ENCODE measurements at places on chromosomes 5 and 9.

- no peak for DNase-seq
Observed at GRCh38 chr5:73749485-73750270, 123.7 kb downstream of the ARHGEF28 start.

DNA sequence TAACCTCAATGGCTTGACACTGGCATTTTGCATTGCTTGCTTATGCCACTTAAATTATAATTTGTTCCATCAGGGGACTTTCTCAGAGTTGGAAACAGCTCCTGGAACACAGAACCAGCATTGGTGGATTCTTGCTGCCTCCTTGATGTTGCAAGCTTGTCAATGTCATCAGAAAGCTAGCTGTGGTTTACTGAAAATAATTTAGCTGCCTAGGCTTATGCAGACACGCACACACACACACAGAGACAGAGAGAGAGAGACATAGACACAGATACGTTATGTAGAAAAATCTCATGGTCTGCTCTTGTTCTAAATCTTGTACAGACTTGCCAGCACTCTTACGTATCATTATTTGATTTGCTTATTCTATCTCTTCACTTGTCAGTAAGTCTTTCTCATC, 78.0 kb downstream of the HMHB1 start:
- DNase-seq, result no peak

DNA sequence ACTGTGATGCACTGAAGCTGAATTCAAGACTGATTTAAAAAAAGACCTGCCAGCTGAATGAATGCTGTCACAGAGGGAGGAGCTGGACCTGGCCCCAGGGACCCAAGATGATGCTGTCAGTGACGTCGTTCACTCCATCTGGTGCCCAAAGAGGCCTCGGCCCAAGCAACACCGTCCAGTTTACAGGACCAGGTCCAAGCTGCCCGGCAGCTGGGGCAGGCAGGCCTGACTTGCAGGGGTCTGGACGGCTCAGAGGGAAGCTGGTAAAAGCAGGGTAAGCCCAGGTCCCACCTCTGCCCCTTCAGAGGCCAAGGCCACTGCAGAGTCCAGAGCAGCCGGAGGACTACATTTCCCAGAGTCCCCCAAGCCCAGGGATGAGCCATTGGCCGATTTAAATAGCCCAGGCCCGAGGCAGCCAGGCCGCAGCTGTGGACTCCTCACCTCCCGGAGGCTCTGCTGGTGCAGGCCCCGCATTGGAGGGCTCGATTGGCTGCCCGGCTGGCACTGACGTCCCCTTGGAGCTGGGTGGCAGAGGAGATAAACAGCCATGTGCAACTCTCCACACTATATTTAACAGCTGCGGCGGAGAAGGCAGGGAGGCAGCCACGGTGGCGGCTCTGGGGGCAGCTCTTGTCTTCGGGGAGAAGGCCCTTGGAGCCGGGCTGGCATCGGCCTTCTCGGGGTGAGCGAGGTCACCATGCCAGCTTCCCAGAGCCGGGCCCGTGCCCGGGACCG, at the start of gene PLPP7:
Gene PLPP7 (plus strand): TSS at position 423 of the 735 bp plus-strand sequence. CDS start 275 bp downstream, at position 698.
- DNase-seq, result peak; percentile 52

DNA sequence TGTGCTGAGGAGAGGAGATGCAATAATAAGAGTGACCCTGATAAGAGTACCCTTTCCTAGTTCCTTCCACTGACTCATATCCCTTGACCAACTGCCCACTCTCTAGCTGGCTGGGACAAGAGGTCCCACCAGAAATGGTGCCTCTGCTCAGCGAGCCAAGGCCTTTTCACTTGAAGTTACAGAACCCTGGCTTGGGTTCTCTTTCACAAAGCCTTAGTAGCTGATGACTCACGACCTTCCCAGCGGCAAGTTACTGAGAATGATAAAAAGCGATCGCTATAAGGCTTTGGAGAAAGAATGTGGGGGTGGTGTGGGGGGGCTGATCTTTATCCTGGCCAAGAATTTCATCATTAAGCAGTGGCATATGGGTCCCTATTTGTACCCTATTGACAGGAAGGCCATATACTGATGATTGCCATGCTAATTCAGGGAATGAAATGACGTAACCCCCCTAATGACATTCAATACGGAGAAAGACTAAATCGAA, 90.3 kb downstream of the FBXO38 start:
- peak; percentile 22 for DNase-seq

DNA sequence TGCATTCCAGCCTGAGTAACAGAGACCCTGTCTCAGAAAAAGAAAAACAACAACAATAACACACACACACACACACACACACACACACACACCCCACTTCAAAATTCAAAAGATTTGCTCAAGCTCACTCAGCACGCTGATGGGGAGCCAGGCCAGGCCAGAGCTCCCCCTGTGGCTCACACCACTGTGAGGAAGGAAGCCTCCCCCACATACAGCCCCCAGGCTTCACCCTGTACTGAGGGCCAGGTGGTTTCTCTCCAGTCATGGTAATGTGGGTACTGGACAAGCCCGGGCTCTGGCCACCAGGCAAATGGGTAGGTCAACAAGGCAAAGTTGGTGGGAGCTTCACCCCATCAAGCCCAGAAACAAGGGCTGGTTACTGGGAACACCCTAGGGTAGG, 19.0 kb downstream of the ATOX1 start:
- DNase-seq, result no peak

DNA sequence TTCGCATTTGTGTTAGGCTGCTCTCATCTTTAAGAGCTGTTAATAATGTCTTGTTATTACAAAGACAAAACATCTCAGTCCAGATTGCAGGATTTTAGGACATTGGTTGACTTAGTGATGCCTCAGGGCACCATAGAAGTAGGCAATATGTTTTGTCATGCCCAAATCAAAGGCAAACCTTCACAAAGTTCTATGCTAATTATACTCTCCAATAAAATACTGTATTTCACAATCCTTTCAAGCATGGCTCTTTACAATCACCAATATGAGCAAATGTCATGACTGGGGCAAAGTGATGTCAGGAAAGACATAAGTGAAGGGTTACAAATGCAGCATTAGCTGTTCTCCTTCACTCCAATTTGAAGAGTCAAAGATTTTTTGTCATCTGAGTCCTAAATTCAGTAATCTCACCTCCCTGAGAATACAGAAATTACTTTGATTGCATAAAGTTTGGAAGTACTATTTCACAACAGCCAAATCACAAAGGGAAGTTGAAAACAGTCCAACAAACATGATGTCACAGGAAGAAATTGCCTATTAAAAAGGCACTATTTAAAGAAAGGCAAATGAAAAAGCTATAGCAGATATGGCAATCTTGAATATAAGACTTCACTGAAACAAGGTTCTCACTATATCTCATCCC, 303.2 kb downstream of the PRR16 start:
- DNase-seq, result no peak

GRCh38 chr5:122845229-122846050, at the start of gene SNX24:
TSS of gene SNX24 (plus strand) at chr5:122845613. CDS start at chr5:122845634, 21 bp downstream.
- peak; percentile 81 for DNase-seq

GRCh38 chr9:70100362-70100761, 56.7 kb downstream of the MAMDC2 start:
- DNase-seq, result no peak

- DNase-seq, result peak; percentile 73
Observed at GRCh38 chr5:17189381-17190036, 27.9 kb upstream of the BASP1 start.

DNA sequence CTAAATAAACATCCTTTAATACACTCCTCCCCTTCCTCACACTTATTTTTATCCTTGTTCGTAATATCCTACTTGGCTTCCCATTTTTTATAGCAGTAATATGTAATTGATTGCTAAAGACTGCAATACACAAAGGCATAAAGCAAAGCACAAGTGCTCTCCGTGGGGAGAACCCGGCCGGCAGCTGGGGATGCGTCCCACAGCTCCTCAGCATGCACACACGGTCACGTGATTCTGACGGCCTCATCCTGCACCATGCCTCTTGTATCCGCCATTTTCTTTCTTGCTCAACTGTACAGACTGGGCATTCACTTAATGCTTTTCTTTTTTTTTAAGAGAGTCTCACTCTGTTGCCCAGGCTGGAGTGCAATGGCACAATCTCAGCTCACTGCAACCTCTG, 2.8 kb downstream of the BRD3OS start:
- DNase-seq, result no peak

DNA sequence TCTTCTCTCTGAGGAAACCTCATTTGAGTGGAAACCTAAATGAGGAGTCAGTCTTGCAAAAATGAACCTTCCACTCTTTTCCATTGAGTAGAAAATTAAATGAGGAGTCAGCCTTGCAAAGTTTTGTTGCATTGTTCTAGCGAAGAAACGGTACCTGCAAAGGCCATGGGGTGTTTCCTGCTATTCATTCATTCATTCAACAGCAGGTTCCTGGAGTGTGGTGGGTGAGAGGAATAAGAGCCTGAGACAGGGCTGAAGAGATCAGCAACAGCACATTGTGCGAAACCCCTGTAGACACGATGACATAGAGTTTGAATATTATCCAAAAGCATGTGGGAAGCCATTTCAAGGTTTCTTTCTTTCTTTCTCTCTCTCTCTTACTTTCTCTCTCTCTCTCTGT, 14.6 kb upstream of the SETX start:
- no peak for DNase-seq

DNA sequence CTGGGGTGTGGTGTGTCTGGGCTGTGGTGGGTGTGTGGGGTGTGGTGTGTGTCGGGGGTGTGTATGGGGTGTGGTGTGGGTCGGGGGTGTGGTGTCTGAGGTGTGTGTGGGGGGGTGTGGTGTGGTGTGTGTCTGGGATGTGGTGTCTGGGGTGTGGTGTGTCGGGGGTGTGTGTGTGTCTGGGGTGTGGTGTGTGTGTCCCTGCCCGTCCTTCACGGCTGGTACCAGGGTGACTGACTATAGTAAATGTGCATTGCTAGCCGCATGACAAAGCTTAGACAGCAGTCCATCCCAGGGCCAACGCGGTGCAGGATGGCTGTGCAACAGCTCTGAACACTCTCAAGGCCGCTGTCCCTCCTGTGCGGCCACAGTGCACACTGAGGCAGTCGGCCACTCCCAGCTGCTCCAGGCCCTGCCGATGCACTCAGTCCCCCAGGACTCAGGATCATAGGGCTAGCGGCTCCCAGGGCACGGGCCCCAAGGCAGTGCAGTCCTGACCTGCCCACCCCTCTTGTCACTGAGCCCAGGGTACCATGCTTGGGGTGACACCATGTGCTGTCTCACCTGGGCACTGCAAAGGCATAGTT, 54.0 kb downstream of the SECISBP2 start:
- no peak for DNase-seq

GRCh38 chr9:3240656-3241268, 285.0 kb downstream of the RFX3 start:
- peak; percentile 52 for DNase-seq

GRCh38 chr5:59893429-59894227, at the start of gene PDE4D:
TSS of gene PDE4D (minus strand) at chr5:59893726.
- peak; percentile 85 for DNase-seq

- DNase-seq, result no peak
Observed at GRCh38 chr5:167381457-167381856, 910.0 kb upstream of the WWC1 start.

DNA sequence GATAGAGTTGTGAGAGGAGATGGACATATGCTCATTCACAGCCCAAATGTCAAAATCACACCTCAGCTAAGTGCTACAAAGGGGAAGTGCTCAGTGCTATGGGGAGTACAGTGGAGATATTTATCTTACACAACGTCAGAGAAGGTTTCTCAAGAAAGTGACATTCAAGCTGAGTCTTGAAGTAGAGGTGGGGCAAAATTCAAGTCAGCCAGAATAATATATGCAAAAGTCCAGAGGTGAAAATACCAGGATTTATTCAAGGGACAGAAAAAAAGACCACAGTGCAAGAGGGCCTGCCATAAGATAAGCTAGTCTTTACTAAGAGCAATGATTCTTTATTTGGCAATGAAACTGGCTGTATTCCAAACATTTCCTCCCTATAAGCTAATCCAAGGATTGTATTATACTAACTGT, 327.8 kb upstream of the PIK3R1 start:
- no peak for DNase-seq

DNA sequence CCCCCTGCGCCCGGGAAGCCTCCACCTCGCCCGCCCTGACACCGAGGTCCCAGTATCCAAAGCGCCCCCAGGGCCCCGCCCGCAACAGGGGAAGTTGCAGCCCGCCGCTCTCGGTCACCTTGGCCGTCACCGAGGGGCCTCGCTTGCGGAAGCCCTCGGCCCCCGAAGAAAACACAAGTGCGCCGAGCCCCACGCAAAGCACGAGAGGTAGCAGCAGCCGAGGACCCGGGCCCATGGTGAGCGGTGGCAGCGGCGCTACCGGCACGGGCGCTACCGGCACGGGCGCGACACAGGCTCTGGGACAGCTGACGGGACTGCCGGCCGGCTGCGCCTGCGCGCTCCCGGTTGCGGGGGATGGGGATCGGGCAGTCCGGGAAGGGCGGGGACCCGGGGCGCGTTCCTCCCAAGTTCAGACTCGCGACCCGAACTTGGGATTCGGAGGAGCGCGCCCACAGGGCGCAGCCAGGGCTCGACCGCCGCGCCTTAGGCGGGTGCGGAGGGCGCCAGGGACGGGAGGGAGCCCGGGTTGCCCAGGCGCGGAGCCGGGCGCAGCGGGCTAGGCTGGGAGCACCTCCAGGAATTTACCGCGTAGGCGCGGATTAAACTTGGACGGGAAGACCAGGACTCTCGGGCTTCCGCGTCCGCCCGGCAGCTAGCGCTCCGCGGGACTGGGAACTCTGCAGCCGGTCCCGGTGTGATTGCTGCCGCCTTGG, at the start of gene PPIC:
Gene PPIC (minus strand): TSS at position 335 of the 713 bp plus-strand sequence. CDS start 100 bp downstream, at position 235.
- DNase-seq, result peak; percentile 93

- no peak for DNase-seq
Observed at GRCh38 chr9:130429381-130429780, 15.4 kb upstream of the ASS1 start.

- no peak for DNase-seq
Observed at GRCh38 chr5:88724201-88724600, 158.8 kb downstream of the MEF2C start.

GRCh38 chr5:64977779-64978178, 209.0 kb downstream of the CWC27 start:
- peak; percentile 5 for DNase-seq

GRCh38 chr9:33932078-33932807, 115.3 kb downstream of the UBE2R2 start:
- no peak for DNase-seq

GRCh38 chr9:81618923-81619322, 70.4 kb downstream of the TLE1 start:
- DNase-seq, result no peak

DNA sequence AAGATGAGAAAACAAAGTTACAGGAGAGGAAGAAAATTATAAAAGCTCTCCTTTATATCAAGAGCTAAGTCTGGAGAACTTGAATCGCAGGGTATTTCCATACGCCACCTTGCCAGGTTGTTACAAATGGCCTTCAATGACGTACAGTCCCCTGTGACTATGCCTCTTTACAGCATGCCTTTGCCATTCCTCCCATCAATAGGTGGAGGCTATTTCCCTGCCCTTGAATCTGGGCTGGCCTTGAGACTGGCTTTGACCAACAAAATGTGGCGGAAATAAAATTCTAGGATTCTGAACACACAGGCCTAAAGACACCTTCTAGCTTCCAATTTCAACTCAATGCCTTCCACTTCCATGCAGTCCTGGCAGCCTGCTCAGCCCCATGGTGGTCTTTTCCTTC, 45.7 kb downstream of the TSSK1B start:
- DNase-seq, result no peak

DNA sequence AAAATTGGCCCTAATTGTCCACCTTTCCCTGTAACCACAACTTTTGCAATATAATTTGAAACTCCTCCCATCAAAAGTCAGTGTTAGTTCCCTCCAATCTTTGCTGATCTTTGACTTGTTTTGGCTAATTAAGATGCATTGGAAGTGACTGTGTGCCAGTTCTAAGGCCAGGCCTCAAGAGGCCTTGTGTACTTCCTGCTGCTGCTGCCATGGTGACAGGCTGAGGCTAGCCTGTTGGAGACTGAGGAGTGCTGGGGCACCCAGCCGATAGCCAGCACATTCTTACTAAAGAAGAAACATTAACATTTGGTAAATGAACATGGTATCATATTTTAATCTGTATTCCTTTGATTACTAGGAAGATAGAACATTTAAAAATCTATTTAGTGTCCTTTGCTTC, 86.5 kb downstream of the SREK1 start:
- no peak for DNase-seq
